ENCODE measurements at places on chromosomes 12 and 14. TPM values are rescaled to one million over a fixed set of nuclear protein-coding genes. Genes with fewer than 3 reads are reported as not detected.

KRT85 gene
- not detected for total RNA-seq

DNA sequence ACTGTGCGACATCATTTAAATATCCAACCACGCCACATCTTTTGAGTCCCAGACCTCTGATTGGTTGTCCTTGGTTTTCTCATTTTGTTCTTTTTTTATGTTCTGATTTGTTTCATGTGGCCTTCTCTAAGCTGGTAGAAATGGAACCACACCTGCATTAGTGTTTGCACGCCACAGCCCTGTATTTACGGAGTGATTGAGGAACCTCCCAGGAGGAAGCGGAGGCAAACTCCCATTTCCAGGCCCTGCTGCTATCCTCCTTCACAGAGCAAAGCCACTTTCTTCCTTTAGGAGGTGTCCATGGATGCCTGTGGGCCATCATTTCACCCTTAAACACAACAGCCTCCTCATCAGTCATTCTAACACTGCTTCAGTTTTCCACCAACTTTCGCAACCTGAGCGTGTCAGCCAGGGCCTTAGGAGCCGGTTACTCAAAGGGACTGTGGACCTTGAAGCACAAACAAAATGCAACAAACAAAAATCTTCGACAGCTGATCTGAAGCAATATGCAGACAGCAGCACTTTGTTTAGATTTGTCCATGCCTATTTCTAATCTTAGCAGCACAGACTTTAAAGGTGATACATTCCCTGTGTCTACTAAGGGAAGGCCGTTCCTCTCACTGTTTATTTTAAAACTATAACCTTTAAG is 1258.1 kb upstream of the TMEM132C start:
- DNase-seq = no peak

DNA sequence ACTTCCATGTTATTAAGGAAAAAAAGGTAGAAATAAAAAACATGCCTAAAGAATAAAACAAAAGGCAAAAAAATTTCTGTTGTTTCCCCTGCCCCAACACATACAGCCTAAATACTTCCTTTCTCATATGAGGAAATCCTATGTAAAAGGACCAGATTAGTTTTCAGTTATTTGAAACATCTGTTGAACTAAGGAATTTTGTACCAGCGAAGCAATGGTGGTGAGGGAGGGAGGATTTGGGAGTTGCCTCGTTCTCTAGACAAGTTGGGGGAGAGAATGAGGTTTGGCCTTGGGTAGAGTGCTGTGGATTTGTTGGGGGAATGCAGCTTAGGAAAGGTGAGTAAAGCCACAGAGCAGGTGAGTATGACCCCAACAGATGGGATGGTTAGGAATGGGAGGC is 141.5 kb upstream of the RFLNA start:
- DNase-seq = no peak

DNA sequence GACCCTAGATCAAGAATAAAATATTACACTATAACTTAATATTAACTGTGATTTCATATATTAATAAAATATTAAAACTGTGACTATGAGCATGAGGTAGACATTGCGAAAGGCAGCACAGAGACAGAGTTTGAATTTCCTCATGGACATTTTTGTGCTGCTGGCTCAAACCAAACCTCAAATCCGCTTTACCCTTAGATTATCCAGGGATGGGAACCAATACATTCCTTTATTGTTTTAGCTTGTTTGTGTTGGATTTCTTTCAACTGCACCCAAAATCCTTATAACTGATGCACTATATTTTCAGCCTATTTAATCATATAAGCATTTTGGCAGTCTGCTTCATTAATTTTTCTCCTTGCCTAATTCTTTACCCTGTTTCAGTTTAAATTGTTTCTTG is 436.7 kb downstream of the ATP23 start:
- DNase-seq = no peak

DNA sequence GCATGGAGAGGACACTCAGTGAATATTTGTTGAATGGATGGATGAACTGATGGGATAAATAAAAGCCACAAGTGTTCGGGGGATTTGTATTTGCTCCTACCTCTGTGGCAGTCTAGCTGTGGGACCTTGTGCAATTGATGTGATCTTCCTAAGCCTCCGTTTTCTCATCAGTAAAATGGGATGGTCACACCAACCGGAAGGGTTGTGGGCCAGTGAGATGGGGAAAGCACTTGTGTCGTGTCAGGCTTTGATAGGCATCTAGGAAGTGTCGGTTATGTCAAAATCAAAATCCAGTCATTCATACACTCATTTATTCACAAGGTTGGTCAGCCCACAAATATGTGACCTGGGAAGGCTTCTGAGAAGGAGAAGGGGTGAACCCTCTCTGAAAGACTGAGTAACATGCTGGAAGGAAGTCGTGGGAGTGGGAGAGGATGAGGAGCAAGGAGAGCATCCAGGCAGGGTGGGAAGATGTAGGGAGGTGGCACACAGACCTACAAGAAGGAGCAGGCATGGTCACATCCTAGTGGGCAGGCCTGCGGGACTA is 7.8 kb upstream of the SERPINA9 start:
- DNase-seq = no peak

- DNase-seq = no peak
Measured at GRCh38 chr14:59363531-59364226, 101.5 kb downstream of the GPR135 start.

- DNase-seq = no peak
Measured at GRCh38 chr14:91774140-91775096, 42.5 kb upstream of the CATSPERB start.

GRCh38 chr12:96424601-96425000 is 24.4 kb upstream of the CDK17 start:
- no peak for DNase-seq

DNA sequence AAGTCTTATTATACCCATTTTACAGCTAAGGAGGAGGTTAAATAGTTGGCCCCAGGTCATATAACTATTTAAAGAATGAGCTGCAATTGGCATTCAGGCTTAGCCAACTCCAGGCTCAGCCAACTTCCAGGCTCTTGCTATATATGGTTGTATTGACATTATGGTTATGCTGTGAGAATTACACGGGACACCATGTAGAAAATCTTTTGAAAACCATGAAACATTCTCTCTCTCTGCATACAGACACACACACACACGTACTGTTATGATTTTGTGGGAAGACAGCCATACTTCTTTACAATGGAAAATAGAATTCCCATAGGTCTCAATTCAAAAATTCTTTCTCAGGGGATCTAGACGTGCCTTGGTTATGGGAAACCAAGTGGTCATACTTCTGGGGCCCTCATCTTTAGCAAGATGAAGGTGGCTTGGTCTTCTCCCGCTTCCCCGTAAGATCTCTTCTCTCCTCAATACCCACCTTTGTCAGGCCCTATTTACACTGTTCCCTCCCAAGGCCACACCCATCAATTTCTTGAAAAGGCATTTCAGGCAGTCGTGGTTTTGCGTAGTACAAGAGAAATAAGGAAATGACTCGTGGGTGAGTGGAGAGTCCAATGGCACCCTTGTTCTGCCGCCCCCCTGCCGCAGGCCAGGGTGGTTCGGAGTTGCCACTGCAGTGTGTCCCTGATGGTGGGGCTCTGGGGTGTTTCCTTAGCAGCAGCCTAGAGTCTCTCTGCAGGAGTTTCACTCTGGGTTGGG is 10.0 kb upstream of the GPRC5A start:
- peak; percentile 59 for DNase-seq

GRCh38 chr12:31474751-31475150 is 116.2 kb downstream of the DENND5B start:
- DNase-seq = no peak

DNA sequence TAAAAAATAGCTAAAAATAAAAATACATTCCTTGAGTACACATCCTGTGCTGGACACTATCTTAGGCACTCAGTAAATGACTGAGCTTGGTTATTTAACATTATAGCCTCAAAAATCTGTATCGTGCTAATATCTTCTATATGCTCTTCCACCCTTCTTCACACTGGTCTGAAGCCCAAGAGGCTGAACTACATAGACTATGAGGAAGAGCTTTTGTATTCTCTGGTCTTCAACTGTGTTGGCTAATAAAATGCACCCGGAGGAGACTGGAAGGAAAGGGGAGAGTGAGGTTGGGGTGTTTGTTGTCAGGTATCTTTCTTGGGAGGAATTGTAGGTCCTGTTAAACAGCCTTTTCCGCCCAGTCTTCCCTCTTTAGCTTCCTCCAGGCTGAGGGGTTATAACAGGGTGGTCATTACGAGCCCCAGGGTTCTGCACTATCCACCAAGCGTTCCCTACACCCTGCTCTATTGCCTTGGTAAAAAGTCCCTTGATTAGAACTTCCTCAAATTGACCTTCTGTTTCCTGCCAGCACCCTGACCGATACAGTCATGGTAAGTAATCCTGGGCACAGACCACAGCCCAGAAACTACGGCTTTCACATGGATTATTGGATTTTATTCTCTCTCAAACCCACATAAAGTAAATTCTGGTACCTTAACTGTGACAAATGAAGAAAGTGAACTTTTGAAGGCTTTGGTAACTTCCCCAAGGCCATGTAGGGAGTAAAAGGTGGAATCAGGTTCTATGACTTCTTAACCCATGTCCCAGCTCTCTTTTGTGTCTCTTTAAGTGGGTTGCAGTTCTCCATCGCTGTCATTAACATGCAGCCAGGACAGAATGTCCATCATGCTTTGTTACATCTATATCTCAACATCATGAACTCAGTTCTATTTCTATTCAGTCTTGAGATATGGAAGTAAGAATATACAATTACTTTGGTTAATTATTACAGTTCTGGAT is 71.3 kb downstream of the PTHLH start:
- no peak for DNase-seq

- no peak for DNase-seq
Measured at GRCh38 chr12:13223941-13224340, 27.4 kb downstream of the EMP1 start.

- DNase-seq = no peak
Measured at GRCh38 chr12:25491396-25492325, 61.4 kb downstream of the LMNTD1 start.

GRCh38 chr12:58703866-58704265 is 216.4 kb downstream of the LRIG3 start:
- no peak for DNase-seq

DNA sequence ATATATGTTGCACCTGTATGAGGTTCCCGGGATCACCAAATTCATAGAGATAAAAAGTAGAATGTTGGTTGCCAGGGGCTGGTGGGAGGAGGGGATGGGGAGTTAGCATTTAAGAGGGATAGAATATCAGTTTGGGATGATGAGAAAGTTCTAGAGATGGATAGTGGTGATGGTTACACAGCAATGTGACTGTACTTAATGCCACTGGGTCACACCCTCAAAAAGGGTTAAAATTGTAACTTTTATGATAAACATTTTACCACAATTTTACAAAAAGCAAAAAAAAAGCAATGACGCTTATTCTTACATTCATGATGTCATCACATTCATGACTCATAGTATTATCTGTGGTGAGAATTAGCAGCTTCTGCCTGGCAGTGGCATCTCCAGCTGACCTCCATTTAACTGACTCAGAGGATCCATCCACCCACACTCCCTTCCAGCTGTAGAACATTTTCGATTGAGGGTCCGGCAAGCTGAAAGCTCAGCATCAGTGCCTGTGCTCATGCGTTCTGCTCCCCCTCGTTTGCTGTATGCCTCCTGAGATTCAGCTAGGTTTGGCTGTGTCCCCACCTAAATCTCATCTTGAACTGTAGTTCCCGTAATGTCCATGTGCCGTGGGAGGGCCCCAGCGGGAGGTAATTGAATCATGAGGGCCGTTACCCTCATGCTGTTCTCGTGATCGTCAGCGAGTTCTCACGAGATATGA is 64.8 kb upstream of the TMEM260 start:
- DNase-seq = no peak

DNA sequence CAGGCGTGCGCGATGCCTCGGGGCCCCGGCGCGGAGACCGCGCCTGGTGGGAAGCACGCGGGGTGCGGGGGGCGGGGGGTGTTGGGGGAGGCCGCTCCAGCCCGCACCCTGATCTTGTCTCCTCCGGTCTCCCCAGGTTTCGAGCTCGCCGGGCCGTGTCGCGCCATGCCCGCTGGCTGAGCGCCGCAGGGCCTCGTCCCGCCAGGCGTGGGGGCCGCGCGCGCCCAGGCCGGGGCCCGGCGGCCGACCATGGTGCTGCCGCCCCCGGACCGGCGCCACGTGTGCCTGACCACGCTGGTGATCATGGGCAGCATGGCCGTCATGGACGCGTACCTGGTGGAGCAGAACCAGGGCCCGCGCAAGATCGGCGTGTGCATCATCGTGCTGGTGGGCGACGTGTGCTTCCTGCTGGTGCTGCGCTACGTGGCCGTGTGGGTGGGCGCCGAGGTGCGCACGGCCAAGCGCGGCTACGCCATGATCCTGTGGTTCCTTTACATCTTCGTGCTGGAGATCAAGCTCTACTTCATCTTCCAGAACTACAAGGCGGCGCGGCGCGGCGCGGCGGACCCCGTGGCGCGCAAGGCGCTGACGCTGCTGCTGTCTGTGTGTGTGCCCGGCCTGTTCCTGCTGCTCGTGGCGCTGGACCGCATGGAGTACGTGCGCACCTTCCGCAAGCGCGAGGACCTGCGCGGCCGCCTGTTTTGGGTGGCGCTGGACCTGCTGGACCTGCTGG is 2.4 kb downstream of the TMEM121 start:
- DNase-seq = no peak

DNA sequence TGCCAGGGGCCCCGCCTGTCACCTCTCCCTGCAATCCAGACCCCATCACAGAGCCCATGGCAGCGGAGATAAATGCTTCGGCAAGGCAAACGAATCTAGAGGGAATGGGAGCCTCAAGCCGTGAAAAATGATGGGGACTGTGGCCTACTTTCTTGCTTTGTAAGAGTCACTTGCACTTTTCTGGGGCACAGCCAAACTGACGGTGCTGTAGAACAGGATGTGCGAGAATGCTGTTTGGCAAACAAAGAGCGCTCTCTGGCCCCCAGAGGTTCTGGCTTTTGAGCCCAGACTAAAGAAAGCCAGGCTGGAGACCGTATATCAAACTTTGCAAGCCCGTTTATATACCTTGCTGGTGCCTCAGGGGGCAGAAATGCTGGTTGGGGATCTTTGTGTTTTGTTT is 108.7 kb downstream of the CACNA1C start:
- DNase-seq = no peak

DNA sequence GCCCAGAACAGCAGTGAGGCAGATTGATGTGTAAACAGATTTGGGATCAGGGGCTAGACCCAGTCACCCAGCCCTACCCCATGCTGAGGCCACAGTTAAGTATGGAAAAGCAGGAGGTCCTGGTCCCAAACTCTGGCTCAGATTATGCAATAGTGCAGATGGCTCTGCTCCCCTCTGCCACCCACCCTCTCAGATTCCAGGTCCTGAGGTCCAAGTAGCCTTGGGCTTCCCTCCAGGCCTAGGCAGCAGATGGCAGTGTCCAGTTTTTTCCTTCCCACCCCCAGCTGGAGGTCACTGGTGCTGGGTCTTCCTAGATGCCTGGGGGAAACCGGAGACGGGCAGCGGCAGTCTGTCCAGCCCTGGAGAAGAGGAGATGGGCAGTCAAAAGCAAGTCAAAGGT is 2.8 kb upstream of the DHH start:
- DNase-seq = no peak

Data from Caco-2 (cell line).